ENCODE measurements at places on chromosomes 5 and 9.
A peak's percentile ranks its signal among the peaks of the same experiment; 100 is the strongest.

GRCh38 chr9:33661176-33661575 lies 134.2 kb upstream of the PRSS3 start:
- DNase-seq, result no peak

DNA sequence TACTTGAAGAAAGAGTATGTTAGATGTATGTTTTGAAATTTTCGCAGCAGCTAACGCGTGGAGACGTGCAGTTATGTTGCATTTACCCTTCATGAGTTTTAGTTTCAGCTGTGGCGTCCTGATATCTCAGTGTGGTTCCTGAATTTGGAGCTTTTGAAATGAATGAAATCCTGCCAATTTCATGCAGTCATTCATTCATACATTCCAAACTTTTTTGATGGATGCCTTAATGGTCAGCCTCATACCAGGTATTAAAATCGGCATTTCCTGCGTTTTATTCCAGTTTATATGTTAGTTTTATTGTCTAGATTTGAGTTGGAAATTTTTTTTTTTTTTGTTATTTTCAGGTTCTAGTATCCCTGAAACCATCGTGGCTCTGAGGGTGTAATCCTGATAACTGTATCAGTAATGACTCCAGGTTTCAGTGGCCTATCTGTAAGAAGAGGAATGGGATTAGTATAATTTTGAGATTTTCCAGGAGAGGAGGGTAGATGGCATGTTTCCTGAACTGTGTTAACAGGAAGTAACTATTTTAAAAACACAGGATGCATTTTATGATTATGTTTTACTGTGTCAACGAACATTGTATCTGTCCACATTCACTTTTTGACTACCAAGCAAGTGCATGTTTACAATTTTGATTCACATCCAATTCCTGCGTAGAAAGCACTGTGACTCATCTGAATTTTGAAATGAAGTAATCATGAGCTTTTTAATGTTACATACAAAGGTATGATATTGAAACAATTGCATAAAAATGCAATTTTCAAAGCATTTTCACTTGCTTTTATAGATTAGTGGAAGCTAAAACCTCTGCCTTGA lies 1.0 kb downstream of the FOCAD start:
- DNase-seq, result peak; percentile 55

DNA sequence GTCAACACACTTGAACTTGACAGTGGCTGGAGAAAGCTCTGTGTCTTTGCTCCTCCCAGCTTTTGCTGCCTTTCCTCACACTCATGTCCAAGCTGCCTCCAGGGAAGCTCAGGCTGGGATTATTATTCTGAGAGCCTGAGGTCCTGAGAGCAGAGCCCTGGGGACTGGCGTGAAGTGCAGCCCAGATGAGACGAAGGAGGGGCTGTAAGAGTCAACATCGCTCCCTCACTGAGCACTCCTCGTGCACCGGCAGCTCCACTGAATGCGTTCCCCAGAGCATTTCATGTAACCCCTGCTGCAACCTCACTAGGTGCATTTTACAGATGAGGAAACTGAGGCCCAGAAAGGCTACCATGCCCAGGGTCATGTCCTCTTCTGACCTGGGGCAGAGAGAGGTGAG lies 63.5 kb upstream of the PHYKPL start:
- DNase-seq, result no peak

DNA sequence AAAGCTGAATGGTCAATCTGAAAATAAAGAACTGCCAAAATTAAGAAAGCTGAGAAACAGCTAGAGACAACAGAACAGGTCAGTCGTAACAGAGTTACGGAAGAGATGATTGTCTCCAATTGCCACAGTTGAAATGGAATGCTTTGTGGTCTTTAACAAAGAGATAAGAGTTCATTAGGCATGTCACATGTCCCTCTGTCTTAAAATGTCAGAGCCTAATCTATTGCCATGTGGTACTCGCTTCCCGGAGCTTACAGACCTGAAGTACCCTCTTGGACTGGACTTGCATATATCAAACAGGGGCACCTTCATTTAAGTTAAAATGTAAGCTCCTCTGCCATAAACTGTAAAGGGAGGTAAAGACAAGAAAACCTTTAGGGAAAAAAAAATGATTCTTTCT lies 19.7 kb downstream of the TTC39B start:
- DNase-seq, result no peak

DNA sequence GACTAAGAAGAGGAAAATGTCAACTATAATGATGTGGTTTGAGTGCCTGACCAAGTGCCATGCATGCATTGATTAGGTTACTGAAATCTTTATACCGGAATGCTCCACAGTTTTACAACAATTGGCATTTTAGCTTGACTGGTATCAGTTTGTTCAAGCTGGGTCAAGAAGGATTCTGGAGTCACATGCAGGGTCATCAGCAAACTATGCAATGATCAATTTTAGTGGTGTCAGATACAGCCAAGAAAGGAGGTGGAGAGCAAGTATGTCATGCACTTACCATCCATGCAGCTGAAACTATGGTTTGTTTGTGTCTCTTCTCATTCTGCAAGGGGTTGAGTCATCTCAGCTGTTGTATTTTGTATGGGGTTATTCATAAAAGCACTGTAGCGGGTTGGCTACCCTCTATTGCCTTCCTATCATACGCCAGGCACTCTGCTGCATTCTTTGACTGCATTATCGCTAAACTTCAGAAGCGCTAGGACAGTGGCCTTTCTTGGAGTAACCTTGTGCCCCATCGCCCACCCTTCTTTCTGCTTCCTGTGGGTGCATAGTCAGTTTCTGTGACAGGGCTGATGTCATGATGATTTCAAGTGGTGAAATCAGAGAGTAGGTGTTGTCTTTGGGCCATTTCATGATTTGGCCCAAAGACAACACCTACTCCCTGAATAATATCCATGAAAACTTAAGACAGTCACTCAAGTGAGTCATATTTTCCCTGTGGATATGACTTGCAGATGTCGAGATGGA lies 145.4 kb downstream of the MTX3 start:
- DNase-seq, result peak; percentile 92

GRCh38 chr5:169577951-169578350 lies 5.6 kb upstream of the SPDL1 start:
- DNase-seq, result peak; percentile 33

DNA sequence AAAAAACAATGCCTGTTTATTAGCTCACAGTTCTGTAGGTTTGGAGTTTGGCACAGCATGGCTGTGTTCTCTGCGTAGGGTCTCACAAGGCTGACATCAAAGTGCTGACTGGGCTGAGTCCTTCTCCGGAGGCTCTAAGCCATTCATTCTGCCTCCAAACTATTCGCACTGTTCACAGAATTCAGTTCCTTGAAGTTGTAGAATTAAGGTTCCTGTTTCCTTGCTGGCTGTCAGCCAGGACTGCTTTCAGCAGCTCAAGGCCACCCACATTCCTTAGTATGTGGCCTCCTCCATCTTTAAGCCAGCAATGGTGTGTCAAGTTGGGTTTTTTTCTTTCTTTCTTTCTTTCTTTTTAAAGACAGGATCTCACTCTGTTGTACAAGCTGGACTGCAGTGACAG lies 161.9 kb downstream of the CDH6 start:
- DNase-seq, result no peak

DNA sequence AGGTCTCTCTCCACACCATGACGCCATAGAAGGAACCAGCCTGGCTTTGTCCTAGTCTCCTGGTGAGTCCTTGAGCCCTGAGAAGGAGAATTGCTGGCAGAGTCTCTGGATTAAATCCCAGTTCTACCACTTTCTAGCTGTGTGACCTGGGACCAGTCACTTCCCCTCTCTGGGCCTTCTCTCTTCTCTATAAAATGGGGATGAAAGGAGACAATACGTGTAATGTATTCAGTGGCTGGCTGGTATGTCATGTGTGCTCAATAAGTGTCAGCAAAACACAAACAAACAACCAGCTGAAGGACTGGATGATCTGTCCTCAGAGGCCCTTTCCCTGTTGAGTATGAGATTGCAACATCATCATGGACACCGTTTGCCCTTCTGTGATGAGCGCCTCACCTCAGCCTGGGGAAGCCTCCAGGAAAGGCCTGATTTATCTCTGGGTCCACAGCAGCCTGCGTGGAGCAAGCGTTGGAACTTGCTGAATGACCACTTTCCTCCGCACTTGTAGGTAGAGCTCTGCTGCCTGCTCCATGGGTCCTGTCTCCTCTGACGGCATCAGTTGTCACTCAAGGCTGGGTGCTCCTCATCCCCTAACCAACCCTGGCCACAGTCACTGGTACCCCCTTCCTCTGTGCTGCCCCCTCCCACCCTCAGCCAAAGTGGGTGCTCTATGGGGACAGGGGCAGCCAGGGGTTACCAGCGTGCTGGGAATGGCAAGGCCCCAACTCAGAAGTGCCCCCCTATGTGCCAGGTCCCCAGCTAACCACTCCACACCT lies 3.6 kb upstream of the NR5A1 start:
- DNase-seq, result no peak

GRCh38 chr5:157571357-157571827 lies 4.2 kb downstream of the ADAM19 start:
- no peak for DNase-seq
